ENCODE measurements at places on chromosomes 7 and 10. TPM values are rescaled to one million over a fixed set of nuclear protein-coding genes. Genes with fewer than 3 reads are reported as not detected.
A peak's percentile ranks its signal among the peaks of the same experiment; 100 is the strongest.

DNA sequence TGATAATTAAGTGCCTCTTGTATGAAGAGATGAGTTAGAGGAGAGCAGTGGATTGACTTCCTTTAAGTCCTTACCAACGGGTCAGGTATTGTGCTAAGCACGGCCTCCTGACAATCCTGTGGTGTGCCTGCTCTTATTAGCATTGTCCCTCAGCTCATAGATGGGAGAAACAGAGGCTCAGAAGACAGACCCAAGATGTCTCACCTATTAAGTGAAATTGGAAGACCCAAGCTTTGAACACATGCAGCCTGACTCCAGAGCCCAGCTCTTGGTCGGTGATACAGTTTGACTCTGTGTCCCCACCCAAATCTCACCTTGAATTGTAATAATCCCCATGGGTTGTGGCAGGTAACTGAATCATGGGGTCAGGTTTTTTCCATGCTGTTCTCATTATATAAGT is 53.8 kb downstream of the CCDC3 start:
- no peak for DNase-seq
- no peak overlapping the region for H3K27ac ChIP-seq
- H3K36me3 ChIP-seq: no peaks in the 10 kb centered on the region

DNA sequence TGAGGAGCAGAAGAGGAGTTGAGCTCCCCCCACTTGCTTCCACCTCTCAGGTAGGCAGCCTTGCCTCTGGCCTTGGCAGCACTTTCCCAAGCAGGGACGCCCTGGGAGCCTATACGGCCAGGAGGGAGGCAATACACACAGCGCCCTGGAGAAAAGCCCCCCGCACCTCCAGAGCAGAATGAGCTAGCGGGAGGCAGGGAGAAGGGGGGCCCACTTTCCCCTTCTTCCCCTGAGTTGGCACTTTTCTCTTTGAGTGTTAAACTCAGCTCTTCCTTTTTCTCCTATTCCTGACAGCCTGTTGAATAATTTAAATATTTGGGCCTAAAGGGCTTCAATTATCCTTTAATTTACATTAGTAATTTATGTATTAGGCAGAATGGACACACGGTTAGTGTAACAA is 35.8 kb downstream of the UNC5B start:
- peaks cover 46% of the 10 kb centered on the region for H3K4me1 ChIP-seq
- H3K27ac ChIP-seq: no peak overlapping the region
- no peak for DNase-seq
- no peaks in the 10 kb centered on the region for H3K27me3 ChIP-seq

- no peaks in the 10 kb centered on the region for H3K36me3 ChIP-seq
- H3K27ac ChIP-seq: no peak overlapping the region
- DNase-seq: peak; percentile 3
- peak overlapping the region; percentile 14 for H3K4me3 ChIP-seq
Observed at GRCh38 chr10:92420546-92421275, 129.7 kb downstream of the MARCHF5 start.

CABCOCO1 gene
- 3.4 TPM for total RNA-seq

DNA sequence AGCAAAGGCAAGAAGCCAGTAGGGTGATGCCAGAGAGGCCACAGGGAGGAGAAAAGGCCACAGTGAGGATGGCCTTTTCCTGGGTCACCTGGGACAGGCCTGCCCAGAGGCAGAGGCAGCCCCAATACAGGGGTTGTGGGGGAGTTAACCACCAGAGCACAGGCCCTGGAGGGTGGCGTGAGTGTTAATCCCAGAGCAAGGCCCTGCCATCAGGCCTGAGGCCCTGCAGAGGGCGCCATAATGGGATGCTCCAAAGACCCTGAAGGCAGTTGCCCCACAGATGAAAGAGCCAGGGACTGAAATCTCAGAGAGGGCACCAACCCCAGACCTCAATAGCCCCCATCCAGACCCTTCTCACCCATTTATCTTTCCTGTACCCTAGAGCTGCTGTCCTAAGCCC is 23.9 kb downstream of the SLC13A4 start:
- H3K36me3 ChIP-seq: no peaks in the 10 kb centered on the region
- DNase-seq: no peak
- no peaks in the 10 kb centered on the region for H3K4me1 ChIP-seq
- H3K27ac ChIP-seq: no peak overlapping the region
- no peaks in the 10 kb centered on the region for H3K27me3 ChIP-seq

IDI2 gene
- total RNA-seq: not detected

PAX4 gene
- not detected for total RNA-seq

CYP17A1 gene
- 0.52 TPM for total RNA-seq

- H3K4me3 ChIP-seq: peak overlapping the region; percentile 96
- no peaks in the 10 kb centered on the region for H3K27me3 ChIP-seq
- no peaks in the 10 kb centered on the region for H3K36me3 ChIP-seq
- H3K27ac ChIP-seq: peak overlapping the region; percentile 99
- peaks cover 9% of the 10 kb centered on the region for H3K4me1 ChIP-seq
Observed at GRCh38 chr10:50625649-50626132, 1.9 kb upstream of the SGMS1 start.

DNA sequence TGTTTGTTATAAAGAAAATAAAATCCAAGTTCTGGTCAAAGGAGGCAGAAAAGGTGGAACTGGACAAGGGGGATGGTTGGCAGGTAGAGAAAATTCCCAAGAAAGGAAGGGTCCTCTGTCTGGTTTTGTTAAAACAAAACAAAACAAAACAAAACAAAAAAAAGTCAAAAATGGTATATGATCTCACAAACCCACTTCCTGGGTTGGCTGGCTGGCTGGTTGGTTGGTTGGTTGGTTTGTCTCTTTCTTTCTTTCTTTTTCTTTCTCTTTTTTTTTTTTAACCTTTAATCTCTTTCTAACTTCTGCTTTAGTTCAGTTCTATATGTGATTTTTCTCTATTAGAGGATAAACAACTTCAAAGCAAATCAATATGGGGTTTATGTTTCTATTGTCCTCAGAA is 41.1 kb upstream of the CPN1 start:
- no peak overlapping the region for H3K4me3 ChIP-seq
- H3K27ac ChIP-seq: no peak overlapping the region
- DNase-seq: no peak
- H3K4me1 ChIP-seq: no peaks in the 10 kb centered on the region
- H3K27me3 ChIP-seq: peaks cover 5% of the 10 kb centered on the region
- no peaks in the 10 kb centered on the region for H3K36me3 ChIP-seq

- H3K36me3 ChIP-seq: no peaks in the 10 kb centered on the region
- H3K4me3 ChIP-seq: no peak overlapping the region
- no peak for DNase-seq
- no peak overlapping the region for H3K27ac ChIP-seq
- no peaks in the 10 kb centered on the region for H3K4me1 ChIP-seq
Observed at GRCh38 chr7:1703871-1704810, 34.1 kb downstream of the ELFN1 start.

EPO gene
- not detected for total RNA-seq

DNA sequence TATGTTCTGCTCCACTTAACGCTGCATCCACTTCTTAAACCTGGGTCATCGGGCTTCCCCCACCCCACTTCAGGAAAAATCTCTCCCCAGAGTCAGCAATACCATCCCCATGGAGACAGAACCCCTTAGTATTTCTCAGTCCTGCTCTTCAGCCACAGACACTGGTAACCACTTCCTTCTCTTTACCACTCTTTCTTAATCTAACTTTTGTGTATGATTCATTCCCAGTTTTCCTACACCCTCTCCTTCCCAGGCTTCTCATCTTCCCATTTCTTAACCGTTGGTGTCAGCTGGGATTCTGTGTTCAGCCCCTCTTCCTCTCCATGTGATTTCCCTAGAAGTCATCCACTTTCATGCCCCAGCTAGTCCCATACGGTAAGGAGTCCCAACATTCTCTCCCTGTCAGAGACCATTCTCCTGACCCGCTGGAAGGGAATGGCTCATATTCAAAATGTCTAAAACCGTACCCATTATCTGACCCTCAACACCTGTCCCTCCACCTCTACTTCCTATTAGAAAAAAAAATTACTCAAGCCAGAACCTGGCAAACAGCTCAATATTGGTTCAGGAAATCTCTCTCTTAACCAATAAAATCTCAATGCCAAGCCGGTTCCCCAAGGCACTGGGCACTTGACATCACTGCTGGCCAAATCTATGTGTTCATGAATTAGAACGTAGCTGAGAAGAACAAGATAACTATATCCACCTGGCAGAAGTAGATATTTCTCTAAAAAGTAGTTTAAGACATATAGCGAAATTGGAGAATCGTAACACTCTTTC is 89.4 kb downstream of the DGKI start:
- no peaks in the 10 kb centered on the region for H3K36me3 ChIP-seq
- H3K27me3 ChIP-seq: no peaks in the 10 kb centered on the region
- no peak overlapping the region for H3K4me3 ChIP-seq
- no peak overlapping the region for H3K27ac ChIP-seq

DNA sequence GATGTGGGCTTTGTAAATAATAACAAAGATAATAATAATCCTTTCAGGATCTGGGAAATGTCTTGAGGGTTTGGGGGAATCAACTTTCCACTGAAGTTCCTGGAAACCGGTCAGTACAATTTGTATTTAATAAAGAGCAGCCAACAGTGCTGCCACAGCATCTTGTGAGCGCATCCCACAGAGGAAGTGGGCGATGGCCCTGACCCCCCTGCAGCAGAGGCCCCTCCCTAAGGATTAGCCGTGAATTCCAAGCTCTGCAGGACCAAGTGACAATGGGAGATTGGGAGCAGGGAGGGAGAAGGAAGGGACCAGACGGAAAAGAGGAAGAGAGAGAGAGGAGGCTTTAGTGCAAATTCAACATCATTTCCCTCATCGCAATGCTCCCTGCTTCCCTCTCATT is 349.2 kb downstream of the RNLS start:
- no peak for DNase-seq
- no peak overlapping the region for H3K4me3 ChIP-seq
- H3K27ac ChIP-seq: no peak overlapping the region
- H3K36me3 ChIP-seq: no peaks in the 10 kb centered on the region
- peaks cover 7% of the 10 kb centered on the region for H3K4me1 ChIP-seq

- DNase-seq: no peak
- H3K4me1 ChIP-seq: no peaks in the 10 kb centered on the region
- H3K36me3 ChIP-seq: no peaks in the 10 kb centered on the region
- no peak overlapping the region for H3K4me3 ChIP-seq
- H3K27me3 ChIP-seq: no peaks in the 10 kb centered on the region
Observed at GRCh38 chr7:126656165-126656564, 596.6 kb downstream of the GRM8 start.

SUN1 gene
- 101 TPM for total RNA-seq

DNA sequence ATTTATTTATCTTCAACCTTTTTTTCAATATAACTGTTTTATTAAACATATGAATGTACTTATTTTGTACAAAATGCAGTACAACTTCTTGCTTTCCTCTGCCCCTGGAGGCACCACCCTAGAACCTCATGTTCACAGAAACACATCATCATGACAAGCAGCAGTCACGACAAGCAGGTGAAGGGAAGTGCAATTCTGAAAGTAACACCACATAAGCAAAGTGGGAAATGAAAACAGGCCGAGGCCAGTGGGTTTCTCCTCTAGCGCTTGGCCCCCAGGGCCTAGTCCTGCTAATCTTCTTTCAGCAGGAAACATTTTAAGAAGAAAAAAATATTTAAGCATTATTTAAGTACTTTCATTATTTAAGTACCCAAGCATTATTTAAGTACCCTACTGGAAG is 598.1 kb downstream of the SH2D4B start:
- H3K4me3 ChIP-seq: no peak overlapping the region
- no peak for DNase-seq
- H3K27ac ChIP-seq: no peak overlapping the region
- no peaks in the 10 kb centered on the region for H3K36me3 ChIP-seq
- H3K27me3 ChIP-seq: no peaks in the 10 kb centered on the region
- H3K4me1 ChIP-seq: no peaks in the 10 kb centered on the region

DNA sequence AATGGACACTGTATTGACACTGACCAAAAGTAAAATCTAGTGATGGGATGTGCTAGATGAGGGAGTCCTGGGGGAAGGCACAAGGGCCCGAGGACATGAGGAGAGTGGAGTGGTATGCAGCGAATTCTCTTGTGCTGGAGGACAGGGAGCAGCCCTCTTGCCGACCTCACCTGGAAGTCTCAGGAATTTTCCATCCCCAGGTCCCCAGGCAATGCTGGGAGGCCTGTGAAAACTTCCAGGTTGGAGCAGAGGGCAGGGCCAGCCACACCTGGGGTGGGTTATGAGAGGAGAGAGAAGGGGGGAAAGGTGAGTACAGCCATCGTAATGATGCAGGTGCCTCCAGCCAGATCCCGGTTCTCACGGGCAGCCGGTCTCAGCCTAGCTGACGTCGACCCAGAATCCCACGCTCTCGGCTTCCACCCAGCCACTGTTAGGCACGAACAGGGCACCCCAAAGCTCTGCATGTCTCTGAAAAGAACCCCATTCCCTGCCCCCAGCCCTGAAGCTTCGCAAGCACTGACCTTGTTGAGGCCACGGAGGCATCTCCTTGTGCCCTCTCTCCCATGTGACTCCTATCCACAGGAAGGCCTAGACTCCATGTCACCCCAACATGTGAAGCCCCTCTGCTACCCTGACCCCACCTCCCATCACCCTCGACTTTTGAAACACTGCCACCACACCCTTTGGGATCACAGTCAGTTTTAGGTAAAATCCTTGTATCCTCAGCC is 239.7 kb upstream of the MYO3A start:
- H3K27ac ChIP-seq: no peak overlapping the region
- no peaks in the 10 kb centered on the region for H3K36me3 ChIP-seq
- no peak overlapping the region for H3K4me3 ChIP-seq
- H3K4me1 ChIP-seq: no peaks in the 10 kb centered on the region
- H3K27me3 ChIP-seq: no peaks in the 10 kb centered on the region
- no peak for DNase-seq

DNA sequence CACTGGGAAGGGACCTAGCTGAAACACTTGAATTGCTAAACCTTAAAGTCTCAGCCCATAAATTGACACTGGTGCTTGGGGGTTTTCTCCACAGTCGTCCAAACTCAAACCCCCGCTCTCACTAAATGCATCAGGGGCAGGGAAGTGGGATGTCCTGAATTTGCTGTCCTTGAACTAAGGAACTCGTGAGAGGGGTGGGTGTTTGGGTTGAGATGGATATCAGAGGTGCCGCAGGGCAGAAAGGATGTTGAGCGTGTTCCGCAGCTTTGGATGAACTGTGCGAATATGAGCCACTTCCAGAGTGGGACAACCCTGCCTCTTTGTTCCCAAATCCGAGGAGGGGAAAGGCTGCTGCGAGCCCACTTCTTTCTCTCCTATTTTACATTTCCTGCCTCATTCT is 90.3 kb upstream of the LYZL2 start:
- no peak overlapping the region for H3K4me3 ChIP-seq
- H3K36me3 ChIP-seq: no peaks in the 10 kb centered on the region
- no peak for DNase-seq
- H3K27me3 ChIP-seq: no peaks in the 10 kb centered on the region
- H3K4me1 ChIP-seq: no peaks in the 10 kb centered on the region
